Activated CD4-positive, alpha-beta T cell treated with anti-CD3 and anti-CD28 coated beads, Interleukin-2, amount 50 U/mL, for 48 hours (primary cell): ENCODE measurements at places on chromosomes 7 and 10.

DNA sequence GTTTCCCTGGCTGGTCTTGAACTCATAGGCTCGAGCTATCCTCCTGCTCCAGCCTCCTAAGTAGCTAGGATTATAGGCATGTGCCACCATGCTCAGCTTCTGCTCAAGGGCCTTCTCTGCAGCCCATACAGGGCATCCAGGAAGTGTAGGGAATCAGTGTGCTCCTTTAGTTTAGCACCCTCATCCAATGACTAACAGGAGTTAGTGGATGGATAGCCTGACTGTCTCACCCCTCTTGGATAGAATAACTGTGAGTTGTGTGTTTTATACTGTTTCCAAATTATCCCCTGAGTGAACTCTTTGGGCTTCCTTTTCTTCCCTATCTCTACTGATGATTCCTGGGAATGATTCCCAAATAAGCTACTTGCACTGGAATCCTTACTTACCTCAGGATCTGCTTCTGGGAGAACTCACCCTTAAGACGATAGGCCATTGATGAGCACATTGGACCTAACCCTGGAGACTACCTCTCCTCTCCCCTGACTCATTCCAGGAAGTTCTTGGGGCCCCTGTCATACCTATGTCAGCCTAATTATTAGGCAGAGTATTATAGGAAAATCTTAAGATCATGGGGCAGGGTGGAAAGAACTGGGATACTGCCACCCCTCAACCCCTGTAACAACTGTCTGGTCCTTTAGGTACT is 18.5 kb downstream of the STRIP2 start:
- no peak for DNase-seq

DNA sequence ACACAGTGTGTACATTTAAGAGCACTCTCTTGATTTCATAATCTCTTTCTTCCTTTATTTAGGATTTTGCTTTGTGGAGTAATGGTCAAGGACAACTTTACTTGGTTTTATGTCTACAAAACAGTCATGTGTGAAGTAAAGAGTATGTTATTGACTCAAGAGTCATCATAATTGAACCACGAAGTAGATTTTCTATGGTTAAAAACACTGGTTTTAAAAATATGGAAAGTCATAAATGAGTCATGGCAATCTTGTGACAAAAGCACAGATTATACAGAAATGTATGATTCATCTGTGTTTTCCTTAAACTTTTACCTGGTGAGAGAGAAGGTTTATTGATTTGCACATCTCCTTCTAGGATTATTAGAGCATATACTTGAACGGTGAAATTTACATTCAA is 969.7 kb downstream of the GATA3 start:
- no peak for DNase-seq

DNA sequence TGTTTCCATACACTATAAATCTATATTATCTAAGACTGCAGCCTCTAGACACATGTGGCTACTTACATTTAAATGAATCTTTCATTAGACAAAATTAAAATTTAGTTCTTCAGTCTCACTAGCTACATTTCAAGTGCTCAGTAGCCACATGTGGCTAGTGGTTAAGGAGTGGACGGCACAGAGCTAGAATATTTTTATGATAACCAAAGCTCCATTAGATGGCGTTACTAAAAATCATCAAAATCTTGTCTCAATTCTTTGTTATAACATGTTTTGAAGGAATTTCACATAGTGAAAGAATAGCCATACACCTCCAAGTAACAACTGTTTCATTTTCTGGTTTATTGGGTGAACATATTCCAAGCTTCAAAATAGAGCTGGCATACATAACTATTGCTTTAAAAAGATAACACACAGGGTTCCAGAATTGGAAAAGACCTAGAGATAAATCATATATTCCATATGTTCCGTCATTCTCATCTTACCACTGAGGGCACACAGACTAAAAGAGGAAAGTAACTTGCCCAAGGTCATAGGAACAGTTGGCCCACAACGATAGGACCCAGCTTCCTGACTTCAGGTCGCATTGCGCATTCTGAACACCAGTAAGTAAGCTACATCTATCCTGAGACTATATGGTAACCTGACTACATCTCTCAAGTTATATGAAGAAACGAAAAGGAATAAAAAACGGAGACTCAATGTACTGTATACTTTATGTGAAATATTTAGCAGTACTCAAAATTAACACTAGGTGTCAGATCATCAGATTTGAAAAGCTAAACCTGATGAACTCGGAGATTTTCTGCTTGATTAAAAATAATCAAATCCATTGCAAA is 66.6 kb downstream of the CAV1 start:
- DNase-seq, result no peak

GRCh38 chr10:62636825-62637248 is 167.7 kb upstream of the ADO start:
- no peak for DNase-seq

DNA sequence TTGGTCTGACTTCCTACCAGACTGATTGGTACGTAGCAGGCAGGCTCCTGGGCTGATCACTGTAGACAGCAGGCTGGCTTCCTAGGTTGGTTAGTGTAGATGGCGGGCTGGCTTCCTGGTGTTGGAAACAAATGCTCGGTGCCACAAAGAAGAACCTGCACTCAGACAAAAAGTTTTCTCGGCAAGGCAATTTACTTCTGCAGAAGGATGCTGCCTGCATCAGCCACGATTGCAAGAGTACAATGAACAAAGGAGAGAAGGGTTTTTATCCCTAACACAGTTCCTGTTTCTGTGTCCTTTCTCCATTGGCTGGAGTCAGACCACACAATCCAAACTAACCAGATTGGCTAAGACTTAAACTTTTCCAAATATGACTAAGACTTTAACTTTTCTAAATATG is 123.6 kb upstream of the PPP2R2D start:
- no peak for DNase-seq

DNA sequence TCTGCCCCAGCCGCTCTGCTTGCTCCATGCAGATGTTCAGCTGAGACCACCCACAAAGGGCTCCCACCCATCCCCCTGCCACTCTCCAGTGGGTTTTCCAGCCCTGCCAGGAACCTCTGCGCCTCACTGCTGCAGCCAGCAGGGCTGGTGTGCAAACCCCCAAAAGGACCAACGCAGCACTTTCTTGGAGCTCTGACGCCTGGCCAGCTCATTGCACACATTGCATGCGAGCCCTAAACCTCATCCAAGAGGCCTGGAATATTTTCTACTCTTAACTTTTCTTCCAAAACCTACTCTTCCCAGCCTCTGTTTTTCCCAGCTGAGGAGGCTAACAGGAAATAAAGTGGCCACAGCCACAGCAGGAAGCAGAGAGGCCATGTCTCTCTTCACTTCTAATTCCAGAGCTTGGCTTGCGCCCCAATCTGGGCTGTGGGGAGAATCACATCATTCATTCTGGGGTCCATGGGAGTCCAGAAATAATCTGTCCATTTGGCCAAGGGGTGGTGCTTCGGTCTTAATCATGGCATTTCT is 4.6 kb upstream of the FAM170B start:
- no peak for DNase-seq

GRCh38 chr7:70703785-70704184 is 428.2 kb upstream of the GALNT17 start:
- DNase-seq, result no peak

- peak; percentile 57 for DNase-seq
Measured at GRCh38 chr10:101817337-101818118, 716 bp downstream of the OGA start.

GRCh38 chr10:127148933-127149220 is 47.5 kb downstream of the INSYN2A start:
- DNase-seq, result no peak

- no peak for DNase-seq
Measured at GRCh38 chr7:96300502-96300901, 21.4 kb downstream of the SLC25A13 start.
